Astrocyte (in vitro differentiated cells and primary cell): ENCODE measurements at places on chromosomes 12 and 14. TPM values are rescaled to one million over a fixed set of nuclear protein-coding genes. Genes with fewer than 3 reads are reported as not detected.

DNA sequence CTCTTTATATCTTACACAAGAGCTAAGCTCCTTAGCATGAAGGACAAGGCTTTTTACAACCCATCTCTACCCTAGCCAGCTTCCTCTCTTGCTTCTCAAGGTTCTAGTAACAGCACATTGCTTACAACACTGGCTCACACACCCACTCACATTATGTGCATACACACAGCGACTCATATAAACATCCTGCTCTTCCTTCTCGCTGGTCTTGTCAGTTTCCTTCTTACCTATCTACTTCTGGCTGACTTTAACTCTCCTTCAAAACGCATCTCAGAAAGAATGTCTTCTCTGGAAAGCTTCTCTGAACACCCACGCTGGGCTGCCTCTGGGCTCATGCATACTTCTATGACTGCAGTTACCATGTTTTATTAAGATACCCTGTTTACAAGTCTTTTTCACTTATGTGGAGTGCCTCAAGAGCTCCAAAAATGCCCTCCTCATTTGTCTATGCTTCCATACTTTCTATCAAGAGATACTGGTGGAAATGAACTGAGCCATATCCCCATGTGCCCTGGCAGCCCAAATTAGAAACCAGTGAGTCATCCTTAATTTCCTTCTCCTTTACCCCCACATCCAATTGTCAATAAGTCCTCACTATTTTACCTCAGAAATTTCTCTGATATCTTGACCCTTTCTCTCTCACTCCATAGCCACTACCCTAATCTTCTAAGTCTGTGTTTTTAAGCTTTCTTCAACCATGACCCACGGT is 126.9 kb upstream of the KRAS start:
- DNase-seq: peak; percentile 63
- no peak overlapping the region for H3K4me3 ChIP-seq
- H3K27ac ChIP-seq: no peak overlapping the region
- no peaks in the 10 kb centered on the region for H3K27me3 ChIP-seq
- H3K4me1 ChIP-seq: peaks cover 3% of the 10 kb centered on the region

GRCh38 chr12:57166971-57167371 is 19.6 kb upstream of the LRP1-AS start:
- H3K4me3 ChIP-seq: no peak overlapping the region
- H3K27ac ChIP-seq: peak overlapping the region; percentile 54
- H3K4me1 ChIP-seq: peaks cover 27% of the 10 kb centered on the region
- H3K36me3 ChIP-seq: peaks cover 59% of the 10 kb centered on the region
- DNase-seq: peak; percentile 77

DNA sequence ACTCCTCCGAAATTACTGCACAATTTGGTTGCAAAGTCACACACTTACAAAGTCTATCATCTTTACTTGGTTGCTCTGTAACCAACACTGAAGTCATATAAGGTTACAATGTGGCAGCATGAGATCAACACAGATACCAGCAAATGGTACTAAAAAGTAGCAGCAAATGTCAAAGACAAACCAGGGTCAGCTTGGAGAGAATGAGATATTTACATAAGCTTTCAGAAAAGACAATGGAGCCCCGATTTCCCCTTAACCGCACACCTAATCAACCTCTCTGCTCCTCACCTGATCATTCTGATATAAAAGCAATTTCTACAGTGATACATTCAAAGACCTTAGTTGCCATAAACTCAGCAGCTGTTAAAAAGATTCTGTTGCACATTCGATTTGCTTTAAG is 76.4 kb upstream of the FOXN3 start:
- H3K27ac ChIP-seq: no peak overlapping the region
- peaks cover 5% of the 10 kb centered on the region for H3K27me3 ChIP-seq
- no peak for DNase-seq
- peaks cover 10% of the 10 kb centered on the region for H3K4me1 ChIP-seq
- no peak overlapping the region for H3K4me3 ChIP-seq

DNA sequence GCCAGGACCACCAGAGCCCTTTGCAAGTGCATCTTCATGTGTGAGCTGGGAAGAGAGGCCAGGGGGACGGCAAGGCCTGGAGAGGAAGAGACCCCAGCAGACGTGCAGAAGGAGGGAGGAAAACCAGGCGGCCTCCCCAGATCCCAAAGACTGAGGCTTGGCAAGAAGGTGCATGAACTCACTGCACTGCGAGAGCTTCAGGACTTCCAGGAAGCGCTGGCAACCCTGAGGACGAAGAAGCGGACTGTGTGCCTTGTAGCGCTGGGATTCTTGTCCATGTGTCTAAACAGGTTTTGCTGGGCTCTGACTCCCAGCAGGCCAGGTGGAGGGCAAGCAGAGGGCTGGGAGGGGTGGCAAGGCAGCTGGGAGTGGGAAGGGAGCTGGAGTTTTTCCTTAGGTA is 939 bp downstream of the TGFB3 start:
- no peaks in the 10 kb centered on the region for H3K36me3 ChIP-seq
- H3K4me1 ChIP-seq: peaks cover 27% of the 10 kb centered on the region
- no peaks in the 10 kb centered on the region for H3K27me3 ChIP-seq
- H3K4me3 ChIP-seq: peak overlapping the region; percentile 72
- DNase-seq: no peak

DNA sequence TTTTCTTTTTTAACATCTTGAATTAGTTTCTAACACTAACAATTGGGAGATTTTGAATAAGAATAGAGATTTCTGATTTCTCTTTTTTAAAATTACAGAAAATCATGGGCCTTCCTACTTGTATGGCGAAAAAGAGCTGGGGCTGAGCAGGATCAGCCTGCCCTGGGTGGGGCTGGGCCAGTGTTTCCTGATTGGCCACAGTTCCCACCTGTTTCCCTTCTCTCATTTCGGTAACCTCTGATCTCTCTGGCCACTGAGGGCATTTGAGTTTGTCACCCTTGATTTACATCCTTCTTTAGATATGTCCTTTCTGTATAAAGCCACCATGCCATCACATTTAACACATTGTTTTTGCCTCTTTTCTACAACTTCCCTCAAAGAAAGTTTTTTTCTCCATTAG is 254.2 kb downstream of the ZFP36L1 start:
- H3K4me1 ChIP-seq: peaks cover 11% of the 10 kb centered on the region
- no peaks in the 10 kb centered on the region for H3K27me3 ChIP-seq
- H3K4me3 ChIP-seq: no peak overlapping the region

DNA sequence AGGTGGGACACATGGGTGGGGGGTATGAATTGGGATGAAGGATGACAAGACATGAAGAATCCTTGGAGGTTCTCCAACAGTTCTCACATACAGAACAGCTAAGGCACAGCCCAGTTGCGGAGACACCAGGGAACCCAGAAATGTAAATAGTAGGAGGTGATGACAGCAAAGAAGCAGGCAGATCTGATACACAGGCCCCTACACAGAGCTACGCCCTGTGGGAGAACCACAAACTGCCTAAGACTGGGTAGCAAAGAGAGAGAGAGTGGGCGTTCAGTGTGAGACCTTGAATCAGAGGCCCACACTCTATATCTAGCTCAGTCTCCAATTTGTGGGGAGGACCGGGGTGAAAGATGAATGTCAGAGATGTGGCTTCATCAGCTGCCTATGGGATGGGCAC is 9.5 kb upstream of the NUMB start:
- H3K27me3 ChIP-seq: no peaks in the 10 kb centered on the region
- H3K36me3 ChIP-seq: no peaks in the 10 kb centered on the region
- peak overlapping the region; percentile 45 for H3K27ac ChIP-seq
- H3K4me3 ChIP-seq: no peak overlapping the region
- DNase-seq: no peak
- H3K4me1 ChIP-seq: peaks cover 32% of the 10 kb centered on the region

The CPNE6 gene
- not detected in 2 replicates for total RNA-seq

- H3K4me3 ChIP-seq: peak within 1 kb of the TSS; percentile 75
- no peaks in the 10 kb centered on the region for H3K36me3 ChIP-seq
- no peaks in the 10 kb centered on the region for H3K27me3 ChIP-seq
- H3K27ac ChIP-seq: peak within 1 kb of the TSS; percentile 62
- DNase-seq: peak; percentile 52
- peaks cover 19% of the 10 kb centered on the region for H3K4me1 ChIP-seq
Observed at GRCh38 chr14:92513204-92513965, at the start of gene RIN3. TSS of gene RIN3 (plus strand) at chr14:92513781. CDS start at chr14:92513933, 152 bp downstream.

DNA sequence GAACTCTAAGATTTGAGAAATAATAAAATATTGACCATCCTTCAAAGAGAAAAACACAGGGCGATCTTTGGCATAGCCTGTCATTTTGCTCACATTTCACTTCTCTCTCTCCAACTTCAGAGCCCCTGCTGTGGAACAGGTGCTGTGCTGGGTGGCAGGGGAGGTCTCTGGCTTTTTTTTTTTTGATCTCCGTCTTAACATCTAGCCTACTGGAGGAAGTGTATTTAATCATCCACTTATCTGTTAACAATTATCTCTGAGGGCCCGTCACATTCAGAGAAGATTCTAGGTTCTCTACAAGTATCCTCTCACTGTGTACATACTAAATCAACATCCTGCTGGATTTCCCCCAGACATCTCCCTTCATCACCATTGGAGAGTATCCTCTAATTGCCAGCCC is 34.1 kb downstream of the CHST11 start:
- H3K36me3 ChIP-seq: no peaks in the 10 kb centered on the region
- no peak for DNase-seq
- H3K27ac ChIP-seq: no peak overlapping the region
- no peak overlapping the region for H3K4me3 ChIP-seq

GRCh38 chr12:64001439-64001838 is 156.9 kb downstream of the SRGAP1 start:
- H3K36me3 ChIP-seq: no peaks in the 10 kb centered on the region
- H3K4me3 ChIP-seq: no peak overlapping the region
- peaks cover 8% of the 10 kb centered on the region for H3K4me1 ChIP-seq
- no peaks in the 10 kb centered on the region for H3K27me3 ChIP-seq
- H3K27ac ChIP-seq: no peak overlapping the region
- DNase-seq: no peak

DNA sequence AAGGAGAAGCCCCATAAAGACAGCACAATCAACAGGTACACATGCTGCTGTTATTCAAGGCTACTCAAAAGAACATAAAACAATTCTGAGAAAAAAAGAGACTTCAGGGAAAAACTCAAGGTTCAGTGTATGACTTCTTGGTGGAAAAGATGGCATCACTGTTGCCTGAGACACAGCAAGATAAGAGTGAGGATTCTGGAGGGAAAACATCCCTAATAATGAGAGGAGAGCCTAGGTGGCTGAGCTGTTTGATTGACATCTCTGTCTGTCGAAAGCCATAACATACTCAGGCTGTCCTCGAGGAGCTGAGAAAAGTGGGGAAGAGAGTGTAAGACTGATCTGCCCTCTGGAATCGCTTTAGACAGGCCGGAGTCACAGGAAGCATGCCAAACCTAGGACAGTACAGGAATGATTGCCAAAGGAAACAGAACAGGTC is 193.4 kb upstream of the AMIGO2 start:
- no peaks in the 10 kb centered on the region for H3K36me3 ChIP-seq

DNA sequence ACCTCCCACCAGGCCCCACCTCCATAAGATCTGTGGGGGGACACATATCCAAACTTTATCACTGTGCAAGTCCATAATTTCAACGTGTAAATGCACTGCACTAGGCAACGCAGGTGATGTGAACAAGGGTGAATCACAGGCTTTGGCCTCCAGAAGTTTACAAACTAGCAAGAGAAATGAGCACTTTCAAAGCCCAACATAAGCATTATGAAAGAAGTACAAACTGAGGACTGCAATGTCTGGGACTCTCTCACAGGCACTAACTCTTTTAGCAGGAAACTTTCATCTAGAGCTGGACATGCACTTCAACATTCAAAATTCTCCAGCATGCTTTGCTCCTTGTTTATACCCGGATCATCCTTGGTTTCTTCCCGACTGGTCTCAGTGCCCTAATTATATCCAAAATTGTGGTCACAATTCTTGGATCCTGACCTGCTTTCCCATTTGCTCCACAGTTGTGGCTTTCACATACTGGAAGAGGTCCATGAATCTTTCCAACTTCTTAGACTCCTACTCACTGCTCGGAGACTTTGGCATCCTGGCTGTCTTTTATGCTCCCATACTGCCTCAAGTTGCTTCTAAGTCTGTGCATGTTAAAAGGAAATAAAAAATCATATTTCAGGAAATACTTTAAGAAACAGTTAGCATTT is 44.9 kb upstream of the STRAP start:
- DNase-seq: peak; percentile 92
- H3K27me3 ChIP-seq: no peaks in the 10 kb centered on the region
- H3K4me1 ChIP-seq: no peaks in the 10 kb centered on the region
- H3K36me3 ChIP-seq: no peaks in the 10 kb centered on the region
- peak overlapping the region; percentile 15 for H3K27ac ChIP-seq

DNA sequence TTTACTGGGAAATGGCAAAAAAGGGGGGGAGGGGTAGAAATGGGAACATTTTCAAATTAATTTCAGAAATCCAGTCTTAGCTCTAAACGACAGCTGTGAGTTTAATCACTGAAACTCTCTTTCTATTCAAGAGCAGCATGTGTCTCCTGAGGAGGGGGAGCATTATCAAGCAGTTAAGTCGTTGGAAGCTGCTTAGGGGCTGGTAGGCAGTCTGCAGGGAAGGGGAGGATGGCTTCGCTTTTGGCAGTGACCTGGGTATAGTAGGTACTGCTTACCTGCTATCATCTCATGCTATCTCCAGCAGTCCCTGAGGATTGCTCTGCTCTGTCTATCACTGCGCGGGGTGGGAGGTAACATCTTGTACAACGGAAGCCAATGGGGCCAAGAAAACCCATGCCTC is 567.4 kb downstream of the NRXN3 start:
- H3K27ac ChIP-seq: no peak overlapping the region
- no peak overlapping the region for H3K4me3 ChIP-seq
- no peak for DNase-seq
- no peaks in the 10 kb centered on the region for H3K4me1 ChIP-seq
- no peaks in the 10 kb centered on the region for H3K36me3 ChIP-seq

DNA sequence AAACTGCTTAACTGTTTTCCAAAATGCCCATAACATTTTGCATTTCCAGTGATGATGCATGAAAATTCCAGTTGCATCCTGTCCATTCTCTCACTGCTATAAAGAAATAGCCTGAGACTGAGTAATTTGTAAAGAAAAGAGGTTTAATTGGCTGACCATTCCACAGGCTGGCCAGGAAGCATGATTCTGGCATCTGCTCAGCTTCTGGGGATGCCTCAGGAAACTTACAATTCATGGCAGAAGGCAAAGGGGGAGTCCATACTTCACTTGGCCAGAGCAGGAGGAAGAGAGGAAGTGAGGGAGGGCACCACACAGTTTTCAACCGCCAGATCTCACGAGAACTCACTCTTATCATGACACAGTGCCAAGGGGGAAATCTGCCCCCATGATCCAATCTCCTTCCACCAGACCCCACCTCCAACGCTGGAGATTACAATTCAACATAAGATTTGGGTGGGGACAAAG is 18.2 kb upstream of the CLEC2D start:
- no peaks in the 10 kb centered on the region for H3K27me3 ChIP-seq
- peak overlapping the region; percentile 66 for H3K27ac ChIP-seq
- DNase-seq: peak; percentile 82
- H3K4me1 ChIP-seq: peaks cover 23% of the 10 kb centered on the region
- peaks cover 15% of the 10 kb centered on the region for H3K36me3 ChIP-seq

GRCh38 chr14:100120522-100121269 is 38.7 kb downstream of the DEGS2 start:
- no peaks in the 10 kb centered on the region for H3K36me3 ChIP-seq
- H3K4me1 ChIP-seq: no peaks in the 10 kb centered on the region

The INSM2 gene
- not detected in 2 replicates for total RNA-seq

GRCh38 chr12:49632986-49633702 is 9.8 kb downstream of the PRPF40B start:
- H3K4me3 ChIP-seq: no peak overlapping the region
- H3K36me3 ChIP-seq: peaks cover 6% of the 10 kb centered on the region
- no peaks in the 10 kb centered on the region for H3K27me3 ChIP-seq
- no peak for DNase-seq
